ENCODE measurements at places on chromosomes 16 and 17.

- DNase-seq, result peak; percentile 54
These were observed 3.9 kb downstream of the ITGA2B start for GRCh38 chr17:44385287-44386181.

DNA sequence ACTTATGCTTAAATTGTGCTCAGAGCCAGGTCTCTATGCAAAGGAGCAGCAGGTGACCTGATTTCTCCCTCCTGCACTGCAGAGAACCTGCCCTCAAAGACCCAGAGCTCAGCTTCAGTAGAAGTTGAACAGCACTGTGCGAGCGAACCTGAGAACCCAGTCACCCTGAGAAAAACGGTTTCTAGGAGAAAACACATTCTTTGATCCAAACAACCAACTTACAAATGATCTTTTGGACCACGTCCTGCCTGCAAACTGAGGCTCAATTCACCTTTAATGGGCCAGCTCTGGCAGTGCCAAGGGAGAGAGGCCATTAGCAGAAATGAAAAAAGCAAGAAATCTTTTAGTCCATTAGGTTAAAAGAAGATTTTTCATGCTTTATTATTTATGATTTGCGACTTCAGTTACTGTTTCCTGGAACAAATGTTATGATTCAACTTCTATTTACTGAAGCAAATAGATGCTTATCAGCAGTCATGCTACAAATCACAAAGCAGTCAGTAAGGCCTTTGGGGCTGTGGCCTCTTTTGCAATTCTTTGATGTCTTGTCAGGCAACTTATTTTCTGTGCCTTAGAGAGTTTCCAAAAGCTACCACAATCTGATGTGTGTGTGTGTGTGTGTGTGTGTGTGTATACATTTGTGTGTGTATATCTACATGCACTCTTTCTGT, 65.7 kb upstream of the LRRC37A3 start:
- no peak for DNase-seq

- no peak for DNase-seq
These were observed 419.1 kb downstream of the CA10 start for GRCh38 chr17:51739245-51739886.

DNA sequence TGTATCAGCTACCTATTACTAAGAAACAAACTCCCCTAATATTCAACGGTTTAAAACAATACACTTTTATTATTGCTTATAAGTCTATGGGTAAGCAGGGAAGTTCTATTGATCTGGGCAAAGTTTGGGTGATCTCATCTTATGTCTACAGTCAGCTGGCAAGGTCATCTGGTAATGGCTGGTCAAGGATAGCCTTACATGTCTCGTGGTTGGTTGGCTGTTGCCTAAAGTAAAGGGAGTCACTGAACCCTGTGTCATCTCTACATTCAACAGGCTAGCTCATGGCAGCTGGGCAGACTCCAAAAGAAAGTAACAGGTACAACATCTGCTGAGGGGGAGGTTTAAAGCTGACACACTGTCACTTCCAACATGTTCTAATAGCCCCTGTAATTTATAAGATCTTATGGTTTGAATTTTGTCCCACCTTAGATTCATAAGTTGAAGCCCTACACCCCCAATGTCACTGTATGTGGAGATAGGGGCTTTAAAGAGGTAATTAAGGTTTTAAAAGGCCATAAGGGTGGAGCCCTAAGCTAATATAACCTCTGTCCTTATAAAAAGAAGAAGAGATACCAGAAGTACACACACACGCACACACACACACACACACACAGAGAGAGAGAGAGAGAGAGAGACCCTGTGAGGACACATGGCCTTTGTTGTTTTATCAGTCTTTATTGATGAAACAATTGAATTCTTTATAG, 419.1 kb downstream of the NPIPA8 start:
- DNase-seq, result no peak

GRCh38 chr17:59842901-59843652, 49.7 kb downstream of the TUBD1 start:
- no peak for DNase-seq

DNA sequence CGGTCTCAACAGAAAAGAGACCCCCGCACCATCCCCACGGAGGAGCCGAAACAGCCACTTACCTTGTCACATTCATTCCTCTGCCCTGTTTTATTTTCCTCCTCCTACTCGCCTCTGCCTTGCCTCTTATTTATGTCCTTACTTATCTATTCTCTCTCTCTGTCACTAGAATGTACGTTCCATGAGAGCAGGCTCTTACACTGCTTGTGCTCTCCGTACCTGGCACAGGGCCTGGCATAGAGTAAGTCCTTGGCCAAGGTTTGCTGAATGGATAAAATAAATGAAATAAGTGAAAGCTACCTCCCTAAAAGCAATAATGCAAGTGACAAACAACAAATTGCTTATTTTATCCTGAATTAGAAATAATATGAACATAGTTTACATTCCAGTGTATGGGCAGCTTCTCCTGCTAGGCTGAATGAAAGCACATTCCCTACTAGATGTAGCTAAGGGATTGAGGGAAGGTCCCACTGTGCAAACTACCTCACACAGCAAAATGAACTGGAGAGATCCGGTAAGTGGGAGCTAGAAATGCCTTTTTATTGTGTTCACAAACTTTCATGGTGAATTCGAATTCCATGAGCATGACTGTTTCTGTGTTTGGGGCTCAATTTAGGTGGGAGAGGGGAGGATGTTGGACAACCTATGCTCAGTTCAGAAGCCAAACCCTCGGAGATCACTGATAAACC, 173.1 kb downstream of the PARN start:
- no peak for DNase-seq

DNA sequence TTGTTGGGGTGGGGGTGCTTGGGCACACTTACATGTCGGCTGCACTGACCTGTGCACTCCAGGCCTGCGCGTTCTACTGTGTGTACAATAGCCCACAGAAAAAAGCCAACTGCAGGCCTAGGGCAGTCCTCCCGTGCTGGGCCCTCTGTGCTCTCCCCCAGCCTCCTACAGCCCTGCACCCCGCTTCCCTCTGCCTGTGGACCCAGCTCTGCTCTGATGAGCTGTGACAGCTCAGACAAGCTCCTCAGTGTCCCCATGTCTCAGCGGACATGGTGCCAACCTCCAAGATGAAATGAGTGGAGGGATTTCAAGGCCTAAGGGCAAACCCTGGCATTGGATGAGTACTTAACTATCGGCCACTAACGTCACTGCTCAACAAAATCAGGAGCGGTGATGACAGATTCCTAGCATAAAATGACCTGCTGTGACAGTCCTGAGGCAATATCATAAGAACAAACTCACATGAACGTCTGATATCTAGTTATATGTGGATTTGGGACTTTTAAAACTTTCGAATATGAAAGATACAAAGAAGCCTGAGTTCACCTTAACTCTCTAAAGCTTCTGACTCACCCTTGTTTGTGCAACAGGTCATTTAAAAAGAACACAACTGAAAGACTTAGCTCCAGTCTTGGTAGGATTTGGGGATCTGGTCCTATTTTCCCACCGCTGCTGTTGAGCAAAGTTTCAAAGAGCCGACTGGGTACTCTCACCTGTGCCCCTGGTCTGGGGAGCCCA, 34.7 kb downstream of the CCDC57 start:
- no peak for DNase-seq

GRCh38 chr16:47980212-47980611, 175.6 kb downstream of the ABCC12 start:
- DNase-seq, result no peak

DNA sequence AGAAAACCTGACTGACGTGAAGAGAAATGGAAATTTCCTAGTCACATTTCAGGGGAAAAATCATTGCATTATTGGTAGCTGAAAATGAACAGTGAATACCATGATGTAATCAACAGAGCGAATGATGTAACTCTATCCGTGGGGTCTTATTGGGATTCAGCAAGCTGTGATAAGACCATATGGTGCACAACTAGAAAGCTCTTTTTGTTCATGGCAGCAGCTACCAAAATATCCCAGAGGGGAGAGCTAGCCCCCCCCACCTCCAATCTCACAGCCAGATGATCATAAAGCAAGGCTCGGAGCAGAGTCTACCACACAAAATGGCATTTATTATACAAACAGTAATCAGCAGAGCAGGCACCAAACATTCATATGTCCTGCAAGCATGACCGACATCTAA, 22.2 kb upstream of the DNAH17 start:
- no peak for DNase-seq

DNA sequence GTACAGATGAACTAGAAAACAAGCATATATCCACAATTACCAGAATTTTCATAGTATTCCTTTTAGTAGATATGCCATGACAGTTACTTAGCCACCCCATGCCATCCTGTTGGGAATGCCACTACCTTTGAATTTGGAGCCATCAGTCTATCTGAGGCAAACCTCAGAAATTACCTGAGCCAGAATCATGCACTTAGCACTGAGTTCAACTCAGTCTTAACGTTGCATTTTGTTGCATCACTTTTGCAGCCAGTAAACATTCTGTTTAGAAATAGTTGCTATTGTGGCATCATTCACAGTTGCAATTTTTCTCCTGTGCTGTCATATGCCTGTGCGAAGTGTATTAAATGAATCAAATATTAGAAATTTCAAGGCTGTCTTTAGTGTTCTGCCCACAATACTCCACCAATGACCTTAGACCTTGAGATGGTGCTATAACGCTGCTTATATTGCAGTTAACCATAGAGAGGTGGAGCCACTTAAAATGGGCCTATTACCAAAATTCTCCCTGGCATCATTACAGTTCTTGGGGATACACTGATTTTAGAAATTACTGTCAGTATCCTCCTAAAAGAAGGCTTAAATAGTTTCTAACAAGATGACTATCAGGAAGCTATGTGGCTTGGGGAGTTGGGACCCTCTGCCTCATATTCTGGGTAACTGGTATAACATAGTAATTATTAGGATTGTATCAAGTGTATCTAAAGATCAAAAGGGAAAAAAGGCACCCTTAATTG, 11.1 kb downstream of the PTRH2 start:
- DNase-seq, result no peak

- DNase-seq, result no peak
These were observed 44.6 kb downstream of the NFAT5 start for GRCh38 chr16:69610356-69610755.

DNA sequence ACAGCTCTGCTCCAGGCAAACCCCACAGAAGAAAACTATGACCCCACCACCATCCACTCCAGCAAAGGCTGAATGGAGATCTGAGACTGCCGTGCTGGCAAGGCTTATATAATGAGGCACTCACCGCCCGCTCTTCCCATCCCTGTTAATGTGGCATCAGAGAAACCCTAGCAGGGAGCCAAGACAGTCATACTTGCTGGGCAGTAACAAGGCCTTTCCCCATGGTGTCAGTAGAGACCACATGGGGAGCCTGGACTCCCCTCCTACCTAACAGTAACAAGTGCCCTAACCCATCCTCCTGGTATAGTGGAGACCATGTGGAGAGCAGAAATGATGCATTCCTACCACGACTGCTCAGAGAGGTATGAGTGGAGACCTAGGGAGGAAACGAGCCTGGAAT, 235.2 kb downstream of the C16orf78 start:
- DNase-seq, result no peak

GRCh38 chr16:52650789-52651188, 103.8 kb upstream of the TOX3 start:
- no peak for DNase-seq

DNA sequence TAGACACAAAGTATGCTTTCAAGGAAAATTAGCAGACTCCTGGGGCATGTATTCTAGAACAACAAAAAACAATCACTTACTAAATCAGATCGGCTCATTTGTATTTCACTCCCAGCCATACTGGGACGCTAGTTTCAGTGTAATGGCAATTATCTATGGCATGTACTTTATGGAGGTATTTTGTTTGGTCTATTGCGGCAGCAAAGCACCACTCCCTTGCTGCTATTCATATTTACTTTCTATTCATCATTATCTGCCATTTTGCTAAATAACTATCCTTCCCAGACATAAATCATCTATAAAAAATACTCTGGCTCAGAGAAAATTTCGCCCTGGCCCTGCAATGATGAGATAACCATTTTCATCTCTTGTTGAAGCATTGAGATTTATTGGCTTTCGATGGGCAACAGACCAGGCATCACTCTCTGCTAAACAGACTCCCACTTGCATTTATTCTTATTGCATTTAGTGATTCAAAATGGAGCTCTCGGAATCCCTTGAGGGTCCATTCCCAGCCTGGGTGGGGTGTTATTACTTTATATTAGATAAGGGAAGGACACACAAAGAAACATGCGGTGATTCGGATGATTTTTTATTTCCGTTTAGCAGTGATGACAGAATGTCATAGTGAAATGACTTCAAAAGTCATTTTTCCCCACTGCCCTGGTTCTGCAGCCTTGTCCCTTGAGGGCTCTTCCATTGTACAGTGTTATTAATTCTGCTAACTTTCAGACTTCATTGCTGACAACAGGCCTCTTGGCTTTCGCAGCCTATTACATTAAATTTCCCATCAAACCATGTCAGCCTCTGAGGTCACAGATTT, 225.8 kb downstream of the IRX3 start:
- DNase-seq, result no peak

DNA sequence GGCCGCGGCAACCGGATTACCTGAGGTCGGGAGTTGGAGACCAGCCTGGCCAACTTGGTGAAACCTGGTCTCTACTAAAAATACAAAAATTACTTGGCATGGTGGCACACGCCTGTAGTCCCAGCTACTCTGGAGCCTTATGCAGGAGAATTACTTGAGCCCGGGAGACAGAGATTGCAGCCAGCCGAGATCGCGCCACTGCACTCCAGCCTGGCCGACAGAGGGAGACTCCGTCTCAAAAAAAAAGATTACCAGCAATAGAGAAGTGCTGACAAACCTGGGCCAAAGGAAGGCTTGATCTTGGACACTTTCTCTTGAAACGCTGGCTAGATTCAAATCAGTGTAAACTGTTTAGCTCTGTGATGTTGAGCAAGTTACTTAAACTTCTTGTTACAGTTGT, 4.3 kb downstream of the MT1H start:
- DNase-seq, result no peak

DNA sequence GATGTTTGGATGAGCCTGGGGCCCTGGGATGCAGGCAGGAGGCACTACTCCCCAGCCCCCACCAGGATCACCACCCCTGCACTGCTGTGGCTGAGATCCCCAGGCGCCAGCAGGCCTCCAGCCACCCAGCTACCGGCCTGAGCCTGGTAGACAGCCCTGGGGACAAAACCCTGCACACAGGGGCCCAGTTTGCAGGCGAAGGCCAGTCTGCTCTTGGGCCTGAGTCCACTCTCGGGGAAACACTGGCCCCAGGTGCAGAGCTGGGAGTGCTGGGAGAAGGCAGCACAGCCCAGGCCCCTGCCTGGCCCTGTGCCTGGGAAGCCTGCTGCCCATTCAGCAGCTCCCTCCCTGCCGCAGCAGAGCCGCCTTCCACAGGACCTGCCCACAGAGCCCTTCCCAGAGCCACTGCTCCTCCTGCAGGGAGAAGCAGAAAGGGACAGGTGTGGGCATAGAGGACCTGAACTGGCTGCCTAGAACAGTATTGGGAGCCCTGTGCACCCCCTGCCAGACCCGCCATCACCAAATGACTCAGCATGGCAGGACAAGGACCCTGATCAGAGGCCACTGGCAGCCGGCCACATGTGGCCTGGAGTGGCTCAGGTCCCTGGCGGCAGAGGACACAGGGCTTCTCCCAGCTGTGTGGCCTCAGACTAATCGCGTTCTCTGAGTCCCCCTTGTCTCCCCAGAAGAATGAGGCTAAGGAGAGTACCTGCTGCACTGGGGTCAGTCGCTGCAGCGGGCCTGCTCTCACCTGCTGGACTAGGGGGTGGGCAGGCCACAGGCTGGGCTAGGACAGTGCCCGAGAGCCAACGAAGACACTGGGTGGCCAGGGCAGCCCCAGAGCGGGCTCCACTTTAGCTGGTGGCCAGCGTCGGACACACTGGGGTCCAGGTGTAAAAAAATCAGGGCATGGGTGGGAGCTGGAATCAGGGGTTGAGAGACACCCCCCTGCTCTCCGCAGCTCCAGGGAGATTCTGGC, 10.7 kb downstream of the MSRB1 start:
- no peak for DNase-seq

- no peak for DNase-seq
These were observed 488 bp downstream of the SPSB3 start for GRCh38 chr16:1781758-1782407.

GRCh38 chr16:3122926-3123570, 10.7 kb downstream of the ZNF205 start:
- DNase-seq, result no peak

Data from dorsolateral prefrontal cortex (tissue), 122 donors.